NCI-H2171 treated with DMSO at 0.1 percent for 48 hours (cell line): ENCODE measurements at places on chromosomes 2 and 18.

DNA sequence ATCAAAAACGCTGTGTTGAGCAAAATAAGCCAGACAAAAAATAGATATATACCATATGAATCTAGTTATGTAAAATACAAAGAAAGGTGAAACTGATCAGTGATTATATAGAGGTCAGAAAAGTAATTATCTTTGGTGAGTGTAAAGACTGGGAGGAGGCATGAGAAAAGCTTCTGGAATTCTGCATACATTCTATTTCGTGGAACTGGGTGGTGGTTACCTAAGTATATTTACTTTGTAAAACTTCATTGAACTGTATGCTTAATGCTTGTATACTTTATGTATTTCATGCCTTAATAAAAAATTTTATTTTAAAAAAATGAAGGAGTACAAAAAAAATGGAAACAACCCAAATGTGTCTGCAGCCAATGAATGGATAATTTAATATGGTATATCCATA lies 153.1 kb upstream of the ALPP start:
- no peak for DNase-seq

- no peak for DNase-seq
Observed at GRCh38 chr2:10269291-10269690, 33.4 kb upstream of the HPCAL1 start.

- DNase-seq, result no peak
Observed at GRCh38 chr2:100584816-100585215, 22.0 kb downstream of the PDCL3 start.

DNA sequence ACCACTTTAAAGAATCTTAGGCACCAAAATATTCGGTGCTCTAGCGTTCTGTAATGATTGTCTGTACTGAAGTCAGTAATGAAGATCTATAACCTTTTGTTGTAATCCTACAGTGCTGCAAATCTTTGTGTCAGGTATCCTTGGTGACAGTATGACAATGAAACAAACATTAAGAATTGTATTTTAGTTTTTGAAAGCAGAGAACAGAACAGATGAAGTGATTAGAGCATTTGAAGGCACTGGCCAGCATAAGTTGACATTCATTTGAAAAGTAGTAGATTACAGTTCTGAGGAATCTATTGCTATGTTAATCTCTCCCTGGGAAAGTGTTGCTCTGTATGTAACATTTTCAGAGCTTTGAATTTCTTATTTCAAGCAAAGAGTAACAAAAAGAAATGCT lies 451.2 kb downstream of the NUP35 start:
- no peak for DNase-seq

DNA sequence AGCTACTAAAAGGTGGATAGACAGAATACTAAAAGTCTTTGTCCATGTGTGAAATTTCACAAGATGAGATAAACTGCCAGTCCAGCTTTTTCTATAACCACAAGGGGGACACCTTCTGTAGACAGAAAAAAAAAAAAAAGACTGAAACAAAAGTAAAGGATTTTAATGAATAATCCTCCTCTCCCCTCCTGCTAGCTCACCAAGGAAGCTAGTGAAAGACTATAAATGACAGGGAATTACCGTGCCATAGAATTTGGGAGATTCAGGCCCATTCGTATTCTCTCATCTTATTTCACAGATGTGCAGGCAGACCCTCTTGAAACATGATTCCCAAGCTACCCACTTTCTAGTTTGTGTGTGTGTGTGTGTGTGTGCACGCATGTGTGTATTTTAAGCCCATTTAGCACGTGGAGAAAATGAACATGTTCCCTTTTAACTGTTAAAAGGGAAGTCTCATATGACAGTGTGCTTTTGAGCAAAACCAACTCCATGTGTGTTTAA lies 36.3 kb upstream of the SLC8A1 start:
- no peak for DNase-seq

- DNase-seq, result no peak
Observed at GRCh38 chr2:195730912-195731311, 73.9 kb downstream of the SLC39A10 start.

GRCh38 chr2:25000503-25001324 lies 29.0 kb upstream of the DNAJC27 start:
- DNase-seq, result no peak

DNA sequence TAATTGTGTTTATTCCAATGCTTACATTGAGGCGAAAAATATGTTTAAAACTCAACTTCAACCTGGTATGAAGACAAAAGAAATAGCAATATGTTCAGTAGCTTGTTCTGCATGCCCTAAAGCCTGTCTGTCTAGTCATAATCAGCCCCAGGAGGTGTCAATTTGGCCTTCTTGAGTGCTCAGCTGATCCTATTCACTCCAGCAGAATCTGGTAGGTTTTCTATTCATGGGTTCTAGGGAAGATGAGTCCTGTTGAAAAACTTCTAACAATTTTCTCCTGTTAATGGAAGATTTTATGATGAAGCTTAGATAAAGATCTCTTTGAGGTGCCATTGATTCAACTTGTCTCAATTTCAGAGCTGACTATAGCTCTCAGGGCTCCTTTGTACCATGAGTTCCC lies 402.0 kb upstream of the UBE2E3 start:
- no peak for DNase-seq

DNA sequence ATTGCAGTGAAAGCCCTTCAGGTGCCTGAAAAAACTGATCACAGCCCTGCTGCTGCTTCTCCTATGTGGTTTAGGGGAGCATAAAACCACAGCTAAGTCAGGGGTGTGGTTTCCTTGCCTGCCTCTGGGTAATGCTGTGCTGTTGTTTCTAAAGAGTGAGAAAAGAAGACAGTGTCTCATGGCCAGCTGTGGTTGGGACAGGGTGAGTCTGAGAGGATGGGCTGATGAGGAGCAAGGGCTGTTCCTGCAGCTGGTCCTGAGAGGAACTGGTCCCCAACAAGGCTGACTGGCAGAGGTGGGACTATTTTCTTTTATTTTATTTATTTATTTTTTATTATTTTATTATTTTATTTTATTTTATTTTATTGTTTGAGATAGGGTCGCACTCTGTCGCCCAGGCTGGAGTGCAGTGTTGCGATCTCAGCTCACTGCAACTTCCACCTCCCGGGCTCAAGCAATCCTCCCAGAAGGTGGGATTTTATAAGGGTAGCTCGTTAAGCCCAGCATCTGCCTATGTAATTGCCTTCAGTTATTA lies 236.7 kb downstream of the FHOD3 start:
- DNase-seq, result no peak

DNA sequence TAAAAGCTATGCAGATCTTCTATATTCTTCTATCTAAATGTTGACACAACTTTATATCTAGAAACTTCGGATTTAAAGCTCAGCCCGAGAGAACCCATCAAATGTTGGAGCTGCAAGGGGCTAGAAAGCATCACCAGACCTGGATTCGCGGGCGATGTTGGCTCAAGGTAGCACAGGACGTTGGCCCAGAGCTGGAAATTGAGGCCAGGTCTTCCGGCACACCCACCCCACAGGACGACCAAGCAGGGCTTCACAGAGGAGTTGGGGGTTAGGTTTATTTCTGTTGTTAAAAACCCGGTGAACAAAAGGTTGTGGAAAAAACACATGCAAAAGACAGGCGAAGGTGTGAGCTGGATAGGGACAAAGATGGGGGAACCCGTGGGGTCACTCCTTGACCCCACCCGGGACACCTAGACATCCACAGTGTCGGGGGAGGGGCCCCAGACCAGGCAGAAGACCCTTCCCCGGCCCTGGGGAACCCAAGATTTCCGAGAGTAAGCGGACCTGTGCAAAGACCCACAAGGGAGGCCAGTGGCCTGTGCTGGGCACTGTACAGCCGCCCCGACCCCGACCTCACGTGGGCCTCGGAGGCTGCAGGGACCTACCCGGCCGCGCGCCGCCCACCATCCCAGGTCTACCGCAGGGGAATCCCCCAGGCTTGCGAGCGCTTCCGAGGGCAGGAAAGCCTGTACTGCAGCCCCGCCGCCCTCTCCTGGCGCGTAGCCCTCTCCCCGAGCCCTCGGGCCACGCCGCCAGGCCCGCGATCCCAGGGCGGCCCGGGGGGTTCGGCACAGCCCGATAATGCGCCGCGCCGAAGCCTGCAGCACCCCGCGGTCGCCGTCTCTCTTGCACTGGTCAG lies 1.8 kb upstream of the AGBL5 start:
- no peak for DNase-seq

DNA sequence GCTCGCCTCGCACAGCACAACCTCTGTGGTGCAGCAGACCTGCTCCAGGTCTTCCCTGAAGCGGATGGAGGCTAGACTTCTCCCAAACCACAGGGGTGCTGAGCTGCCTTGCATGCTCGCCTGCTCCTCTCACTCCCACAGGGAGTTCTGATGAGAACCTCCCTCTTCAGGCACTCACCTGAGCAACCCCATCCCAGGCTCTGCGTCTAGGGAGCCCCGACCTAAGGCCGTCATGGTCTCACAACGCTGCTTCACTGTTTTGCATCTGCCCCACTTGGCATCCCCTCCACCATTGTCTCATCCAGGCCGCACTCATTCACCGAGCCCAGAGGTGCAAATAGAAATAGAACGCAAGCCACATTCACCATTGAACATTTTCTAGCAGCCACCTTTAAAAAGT lies 24.6 kb upstream of the MC5R start:
- DNase-seq, result no peak

DNA sequence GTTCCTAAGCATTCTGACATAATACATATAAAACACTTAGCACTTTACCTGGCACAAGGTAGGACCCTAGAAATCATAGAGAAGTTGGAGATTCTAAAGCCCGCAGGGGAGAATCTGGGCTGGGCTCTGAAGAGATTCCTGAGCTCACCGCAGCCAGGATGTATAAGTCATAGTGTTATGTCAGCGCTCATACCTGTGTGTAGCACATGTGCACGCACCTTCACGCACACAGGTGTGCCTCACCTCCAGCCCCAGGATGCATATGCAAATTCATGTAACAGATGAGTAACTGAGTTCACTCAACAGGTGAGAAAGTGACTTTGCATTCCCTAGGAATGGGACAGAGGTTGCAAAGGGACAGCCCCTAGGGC lies 7.9 kb upstream of the SDC1 start:
- no peak for DNase-seq

- DNase-seq, result peak; percentile 89
Observed at GRCh38 chr2:179562330-179562885, 297.8 kb upstream of the SESTD1 start.

DNA sequence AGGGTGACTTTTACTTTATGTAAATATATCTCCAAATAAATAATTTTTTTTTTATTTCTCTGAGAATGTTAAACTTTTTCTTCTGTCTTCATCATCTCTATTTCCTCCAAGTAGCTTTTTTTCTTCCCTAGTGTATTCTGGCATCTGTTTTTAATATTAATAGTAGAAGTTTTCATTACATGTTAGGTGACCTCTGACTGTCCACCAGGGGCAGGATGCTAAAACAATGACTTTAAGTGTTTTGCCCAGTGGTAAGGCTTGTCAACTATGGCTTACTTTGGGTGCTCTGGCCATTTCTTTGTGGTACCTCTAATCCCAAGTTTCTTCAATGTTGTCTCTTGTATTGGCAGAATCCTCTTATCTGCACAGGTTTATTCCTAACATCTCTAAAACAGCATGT lies 127.1 kb downstream of the SRBD1 start:
- DNase-seq, result no peak

GRCh38 chr2:65382776-65383357 lies 49.5 kb downstream of the SPRED2 start:
- DNase-seq, result no peak
